Ammon's horn (tissue), 1 donor: ENCODE measurements at places on chromosomes 2 and 18.

DNA sequence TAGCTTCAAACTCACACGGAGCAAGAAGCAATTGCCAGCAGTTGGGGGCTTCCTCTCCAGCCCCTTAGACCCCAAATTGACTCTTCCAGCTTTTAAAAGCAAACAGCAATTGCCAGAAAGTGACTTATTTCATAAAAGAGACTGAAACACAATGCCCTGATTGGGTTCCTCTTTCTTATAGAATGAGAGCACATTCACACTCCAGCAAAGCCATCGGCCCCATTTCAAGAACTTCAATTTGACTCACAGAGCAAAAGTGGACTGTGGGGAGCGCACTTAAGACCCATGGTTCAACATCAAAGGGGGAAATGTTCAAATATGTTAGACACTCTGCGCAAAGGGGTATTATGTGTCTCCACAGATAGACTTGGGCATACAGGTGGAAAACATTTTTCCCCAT, 484.7 kb downstream of the BCL11A start:
- no peak for DNase-seq

DNA sequence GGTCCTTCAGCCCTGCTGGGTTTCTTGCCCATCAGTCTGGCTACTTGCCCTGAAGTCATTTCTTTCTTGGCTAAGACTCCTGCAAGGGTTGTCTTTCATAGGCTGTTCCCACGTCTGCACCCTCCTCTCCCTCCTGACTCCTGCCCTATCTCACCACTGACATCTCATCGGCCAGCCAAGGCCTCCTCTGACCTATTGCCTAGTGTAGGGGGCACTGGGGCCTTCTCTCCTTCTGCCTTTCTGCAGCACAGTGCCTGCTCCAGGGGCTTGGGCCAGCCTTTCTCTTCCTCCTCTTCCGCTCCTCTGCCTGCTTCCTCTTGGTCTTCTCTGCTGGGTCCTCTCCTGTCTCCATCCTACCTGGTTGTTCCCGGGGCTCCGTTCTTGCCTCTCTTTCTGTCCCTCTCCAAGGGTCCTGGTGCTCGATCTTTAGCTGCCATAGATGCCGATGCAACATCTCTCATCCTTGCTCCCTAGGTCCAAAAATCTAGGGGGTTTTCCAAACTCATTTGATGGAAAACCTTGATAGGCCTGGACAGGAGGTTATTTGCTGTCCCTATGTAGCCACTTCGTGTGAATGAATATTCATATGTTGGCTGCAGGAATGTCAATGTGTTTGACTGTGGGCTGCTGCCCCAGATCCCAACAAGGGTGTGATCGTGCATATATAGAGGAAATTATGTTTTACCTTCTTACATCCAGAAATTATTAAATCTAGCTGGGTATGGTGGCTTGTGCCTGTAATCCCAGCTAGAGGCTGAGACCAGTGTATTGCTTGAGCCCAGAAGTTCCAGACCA, 9.7 kb upstream of the NT5DC4 start:
- DNase-seq: no peak

DNA sequence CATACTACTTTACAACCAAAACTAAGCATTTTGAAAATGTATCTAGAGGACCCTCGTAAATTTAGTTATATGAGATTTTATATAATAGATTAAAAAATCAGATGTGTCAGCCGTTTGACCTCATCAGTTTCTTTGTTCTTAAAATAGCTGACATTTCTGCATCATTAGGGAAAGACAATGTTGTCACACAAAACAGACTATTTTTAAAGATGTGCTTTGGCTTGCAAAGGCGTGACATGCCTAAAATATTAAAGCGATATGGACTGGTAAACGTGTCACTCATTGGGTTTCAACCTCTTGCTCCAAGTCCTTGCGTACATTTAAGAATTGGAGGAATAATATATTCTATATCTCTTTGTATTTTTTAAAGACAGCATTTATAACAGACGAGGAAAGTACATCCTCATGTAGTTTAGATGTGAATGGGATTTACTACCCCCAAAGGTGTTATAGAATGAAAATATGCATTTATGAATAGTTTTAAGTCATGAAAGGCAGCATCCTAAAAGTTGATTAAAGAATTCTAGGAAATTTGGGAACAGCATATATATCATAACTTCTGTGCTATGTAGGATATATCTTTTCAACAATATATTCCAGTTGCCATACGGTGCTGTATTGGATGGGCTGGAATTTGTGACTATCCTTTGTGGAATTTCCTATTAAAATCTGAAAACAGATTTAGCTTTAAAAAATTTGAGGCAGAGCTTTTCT, 3.8 kb downstream of the MYL12A start:
- DNase-seq: no peak

DNA sequence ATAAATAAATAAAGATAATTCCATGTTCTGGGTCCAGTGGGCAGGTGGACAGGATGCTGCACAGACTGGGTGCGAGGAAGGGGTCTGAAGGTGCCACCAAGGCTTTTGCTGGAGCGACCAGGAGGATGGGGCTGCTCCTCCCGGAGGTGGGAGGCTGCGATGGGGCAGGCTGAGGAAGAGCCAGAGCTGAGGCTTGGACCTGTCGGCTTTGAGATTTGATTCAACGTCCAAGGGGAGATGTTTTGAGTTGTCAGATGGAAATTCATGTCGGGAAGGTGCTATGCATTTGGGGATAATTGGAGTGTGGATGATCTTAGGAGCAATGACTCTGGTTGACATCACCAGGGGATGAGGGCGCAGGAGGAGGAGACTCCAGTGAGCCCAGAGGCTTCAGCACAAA, 11.7 kb downstream of the ALLC start:
- DNase-seq: peak; percentile 1

- DNase-seq: no peak
These were observed 134.7 kb upstream of the DNAJC10 start for GRCh38 chr2:182581196-182581935.

- peak; percentile 43 for DNase-seq
These were observed 62.1 kb upstream of the ACKR3 start for GRCh38 chr2:236507393-236508085.

- no peak for DNase-seq
These were observed 1695.0 kb upstream of the CELF4 start for GRCh38 chr18:39260565-39260964.

GRCh38 chr18:3799515-3799914, 349.5 kb downstream of the TGIF1 start:
- no peak for DNase-seq
